ENCODE measurements at places on chromosomes 13 and 19.

- DNase-seq = peak; percentile 62
Measured at GRCh38 chr19:50679177-50680125, 30.2 kb downstream of the C19orf81 start.

GRCh38 chr19:34430738-34431625, 2.8 kb downstream of the UBA2 start:
- DNase-seq = peak; percentile 62

GRCh38 chr19:3975637-3976087, 4.8 kb upstream of the DAPK3 start:
- DNase-seq = no peak

DNA sequence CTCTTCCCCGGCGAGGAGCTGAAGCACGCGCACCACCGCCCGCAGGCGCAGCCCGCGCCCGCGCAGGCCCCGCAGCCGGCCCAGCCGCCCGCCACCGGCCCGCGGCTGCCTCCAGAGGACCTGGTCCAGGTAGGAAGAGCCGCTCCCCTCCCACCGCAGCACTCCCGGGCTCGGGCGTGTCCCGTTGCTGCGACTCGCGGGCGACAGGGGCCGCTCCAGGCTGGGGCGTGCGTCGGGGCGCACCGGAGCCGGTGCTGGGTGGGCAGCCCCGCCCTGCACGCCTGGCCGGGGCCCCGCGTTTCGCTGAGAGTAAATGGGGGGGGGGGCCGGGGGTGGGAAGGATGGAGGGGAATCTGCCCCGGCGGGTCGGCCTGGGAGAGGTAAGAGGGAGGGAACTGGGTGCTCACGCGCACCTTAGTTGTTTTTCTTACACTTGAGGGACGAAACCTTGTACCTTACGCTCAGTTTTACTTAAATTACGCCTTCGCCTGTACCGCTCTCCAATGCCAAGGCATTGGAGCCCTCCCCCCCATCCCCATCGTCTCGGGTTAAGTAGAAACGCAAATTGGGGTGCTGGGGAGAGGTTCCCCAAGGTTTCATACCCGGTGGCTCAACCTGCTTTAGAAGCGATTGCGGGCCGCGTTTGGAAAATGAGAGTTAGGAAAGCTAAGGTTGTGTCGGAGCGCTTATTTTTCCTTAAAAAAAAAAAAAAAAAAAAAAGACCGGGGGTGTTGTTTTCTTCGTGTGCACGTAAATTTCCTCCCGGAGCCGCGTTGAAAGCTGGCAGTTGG, 850 bp downstream of the KLF5 start:
- peak; percentile 55 for DNase-seq

DNA sequence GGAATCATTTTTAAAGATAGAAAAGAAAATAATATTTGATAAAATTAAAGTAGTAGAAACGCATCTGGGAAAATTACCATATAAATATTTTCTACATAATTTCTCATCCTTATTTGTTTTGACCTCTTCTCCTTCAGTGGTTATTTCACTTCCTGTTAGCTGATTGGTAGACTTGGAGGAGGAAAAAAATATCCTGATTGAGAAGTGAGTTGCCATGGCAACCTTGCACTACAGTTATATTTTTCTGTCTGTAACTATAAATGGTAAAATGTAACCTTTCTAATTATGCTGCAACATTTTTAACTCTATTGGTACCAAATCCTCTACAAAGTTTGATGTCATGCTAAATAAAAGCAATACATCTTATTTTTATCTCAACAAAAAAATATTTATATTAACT, 45.2 kb downstream of the SCEL start:
- no peak for DNase-seq

DNA sequence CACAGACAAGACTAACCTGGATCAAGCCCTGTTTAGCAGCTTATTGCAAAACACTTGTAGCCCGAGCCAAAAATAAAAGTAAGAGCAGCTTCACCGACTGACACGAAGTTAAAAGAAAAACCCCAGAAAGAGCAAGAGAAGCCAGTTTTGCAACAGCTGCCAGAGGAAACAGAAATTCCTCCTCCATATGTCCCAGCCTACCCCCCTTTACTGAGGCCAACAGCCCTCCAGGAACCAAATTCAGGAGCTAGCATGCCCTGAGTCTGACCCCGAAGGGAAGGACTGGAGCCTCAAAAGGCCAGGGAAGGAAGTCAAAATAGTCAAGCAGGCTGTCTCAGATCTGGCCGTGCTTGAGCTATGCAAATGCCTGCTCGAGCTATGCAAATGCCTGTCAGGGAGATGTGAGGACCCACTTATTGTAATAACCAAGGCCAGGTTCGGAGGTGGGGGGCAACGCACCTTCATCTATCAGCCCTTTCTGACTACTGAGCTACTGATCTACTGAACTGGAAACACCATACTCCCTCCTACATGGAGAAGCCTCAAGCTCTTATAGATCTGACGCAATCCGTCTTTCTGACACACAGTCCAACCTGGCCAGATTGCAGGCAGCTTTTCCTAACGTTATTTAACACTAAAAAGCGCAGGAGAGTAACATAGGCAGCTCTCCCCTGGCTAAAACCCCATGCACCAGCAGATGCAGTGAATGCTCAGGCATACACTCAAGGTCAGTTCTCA, 6.7 kb downstream of the SIGLEC11 start:
- DNase-seq = peak; percentile 66

- no peak for DNase-seq
Measured at GRCh38 chr19:49518033-49518432, 5.6 kb downstream of the FCGRT start.

DNA sequence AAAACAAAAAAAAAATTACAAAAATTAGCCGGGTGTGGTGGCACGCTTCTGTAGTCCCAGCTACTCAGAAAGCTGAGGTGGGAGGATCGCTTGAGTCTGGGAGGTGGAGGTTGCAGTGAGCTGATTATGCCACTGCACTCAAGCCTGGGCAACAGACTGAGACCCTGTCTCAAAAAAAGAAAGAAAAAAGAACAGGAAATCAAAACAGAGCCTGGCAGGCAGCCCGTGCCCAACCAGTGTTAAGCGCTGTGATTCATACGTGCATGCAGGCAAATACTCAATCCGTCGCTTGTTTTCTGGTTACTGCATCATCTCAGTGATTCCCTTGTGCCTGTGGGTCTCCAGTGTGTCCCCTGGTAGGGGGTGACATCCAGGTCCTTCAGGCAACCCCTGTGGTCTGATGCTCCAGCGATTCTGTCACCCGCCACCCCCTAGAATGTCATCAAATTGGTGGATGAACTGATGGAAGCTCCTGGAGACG, 18.1 kb downstream of the DDX39A start:
- peak; percentile 33 for DNase-seq

- no peak for DNase-seq
Measured at GRCh38 chr19:38730470-38730730, 13.9 kb downstream of the CAPN12 start.

DNA sequence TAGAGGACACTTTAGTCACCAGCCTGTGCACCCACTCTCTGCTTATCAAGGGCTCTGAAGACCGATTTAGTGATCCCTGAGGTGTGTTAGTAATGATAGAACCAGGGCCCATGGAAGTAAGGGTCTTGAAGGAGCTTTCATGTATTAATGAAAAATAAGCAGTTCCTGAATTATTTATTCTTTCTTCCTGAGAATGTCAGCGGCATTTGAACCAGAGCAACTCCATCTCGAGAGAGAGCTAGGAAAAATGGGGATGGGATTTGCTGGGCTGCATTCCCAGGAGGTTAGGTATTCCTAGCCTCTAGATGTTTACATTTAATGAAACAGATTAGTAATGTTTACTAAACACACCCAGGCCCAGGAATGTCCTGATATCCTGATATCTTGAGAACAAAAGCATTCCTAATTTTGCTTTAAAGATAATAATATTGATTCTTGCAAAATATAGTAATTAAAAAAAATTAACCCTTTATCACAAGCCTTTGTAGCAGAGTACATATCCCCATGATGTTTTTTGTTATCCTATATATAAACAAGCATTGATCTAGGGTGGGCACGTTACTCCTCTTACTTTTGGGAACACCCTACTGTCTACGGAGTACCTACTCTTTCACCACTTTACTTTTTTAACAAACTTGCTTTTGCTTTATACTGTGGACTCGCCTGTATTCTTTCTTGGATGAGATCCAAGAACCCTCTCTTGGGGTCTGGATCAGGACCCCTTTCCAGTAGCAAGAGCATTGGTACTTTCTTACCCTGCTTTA, 63.1 kb downstream of the COG3 start:
- peak; percentile 45 for DNase-seq

- DNase-seq = no peak
Measured at GRCh38 chr19:47123406-47123805, 7.2 kb upstream of the SAE1 start.

DNA sequence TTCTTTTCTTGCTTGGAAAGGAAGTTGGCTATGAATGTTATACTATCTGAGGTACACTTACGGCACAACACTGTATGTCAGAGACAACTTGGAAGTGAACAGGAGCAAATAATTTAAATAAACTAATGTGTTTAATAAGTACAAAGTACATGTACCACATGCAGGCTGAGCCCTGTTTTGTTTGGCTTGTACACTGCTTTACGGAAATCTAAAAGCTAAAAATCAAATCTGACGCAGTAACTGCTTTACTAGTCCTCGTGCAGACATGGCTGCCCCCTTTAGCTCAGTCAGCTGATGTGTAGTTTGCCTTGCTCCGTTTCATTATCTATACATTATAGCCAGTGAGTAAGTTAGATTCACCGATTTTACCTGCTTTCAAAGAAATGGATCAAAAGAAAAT, 36.5 kb downstream of the TDRD3 start:
- peak; percentile 3 for DNase-seq

DNA sequence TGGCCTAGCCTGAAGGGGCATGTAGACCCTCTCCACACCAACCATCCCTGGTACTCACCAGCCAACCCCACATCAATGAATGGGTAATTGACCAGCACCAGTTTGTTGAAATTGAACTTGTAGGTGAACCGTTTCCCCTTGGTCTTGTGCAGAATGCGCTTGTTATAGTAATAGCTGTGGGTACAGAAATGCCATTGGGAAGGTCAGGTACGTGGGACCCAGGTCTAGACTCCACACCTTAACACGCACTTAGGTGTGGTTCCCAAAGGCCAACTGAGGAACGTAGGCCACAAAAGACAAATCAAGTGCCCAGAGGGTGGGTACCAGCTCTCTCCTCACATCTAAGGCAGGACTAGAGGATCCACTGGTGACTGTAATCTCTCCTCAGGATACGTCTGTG, 5.2 kb downstream of the ERF start:
- no peak for DNase-seq

GRCh38 chr13:111973186-111973585, 93.8 kb upstream of the SOX1 start:
- DNase-seq = no peak

DNA sequence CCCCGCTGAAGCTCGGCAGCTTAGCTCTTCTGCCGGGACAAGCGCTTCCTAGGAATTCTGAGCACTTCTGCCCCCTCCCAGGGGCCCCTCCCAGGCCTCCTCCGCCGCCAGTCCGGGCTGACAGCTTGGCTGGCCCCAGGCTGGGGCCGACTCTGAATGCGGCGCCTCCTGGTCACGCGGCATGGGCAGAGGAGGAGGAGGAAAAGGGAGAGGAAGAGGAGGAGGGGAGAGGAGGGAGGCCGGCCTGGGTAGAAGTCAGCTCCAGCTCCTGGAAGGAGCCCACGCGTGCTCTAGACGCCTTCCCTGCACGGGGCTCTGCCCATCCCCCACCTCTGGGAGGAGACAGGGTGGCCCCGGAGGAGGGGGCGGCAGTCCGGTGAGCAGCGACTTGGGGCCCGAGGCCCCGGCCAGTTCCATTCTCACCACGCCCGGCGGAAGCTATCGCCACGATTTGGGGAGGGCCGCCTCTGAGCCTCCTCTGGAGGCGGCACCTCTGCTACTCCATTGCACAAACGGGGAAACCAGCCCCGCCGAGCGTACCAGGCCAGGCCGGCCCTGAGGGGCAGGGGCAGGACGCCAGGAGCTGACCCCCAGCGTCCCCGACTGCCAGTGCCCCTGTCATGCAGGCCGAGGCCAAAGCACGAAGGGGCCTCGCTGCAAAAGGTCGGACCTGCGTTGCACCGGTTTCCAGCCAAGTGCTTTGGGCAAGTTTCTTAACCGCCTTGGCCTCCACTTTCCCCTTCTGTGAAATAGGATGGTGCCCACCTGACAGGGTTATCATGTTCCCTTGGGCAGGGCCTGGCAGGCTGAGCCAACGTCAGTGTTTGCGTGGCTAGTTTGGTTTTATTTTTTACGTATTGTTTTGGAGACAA, 31.6 kb downstream of the CCNE1 start:
- no peak for DNase-seq

DNA sequence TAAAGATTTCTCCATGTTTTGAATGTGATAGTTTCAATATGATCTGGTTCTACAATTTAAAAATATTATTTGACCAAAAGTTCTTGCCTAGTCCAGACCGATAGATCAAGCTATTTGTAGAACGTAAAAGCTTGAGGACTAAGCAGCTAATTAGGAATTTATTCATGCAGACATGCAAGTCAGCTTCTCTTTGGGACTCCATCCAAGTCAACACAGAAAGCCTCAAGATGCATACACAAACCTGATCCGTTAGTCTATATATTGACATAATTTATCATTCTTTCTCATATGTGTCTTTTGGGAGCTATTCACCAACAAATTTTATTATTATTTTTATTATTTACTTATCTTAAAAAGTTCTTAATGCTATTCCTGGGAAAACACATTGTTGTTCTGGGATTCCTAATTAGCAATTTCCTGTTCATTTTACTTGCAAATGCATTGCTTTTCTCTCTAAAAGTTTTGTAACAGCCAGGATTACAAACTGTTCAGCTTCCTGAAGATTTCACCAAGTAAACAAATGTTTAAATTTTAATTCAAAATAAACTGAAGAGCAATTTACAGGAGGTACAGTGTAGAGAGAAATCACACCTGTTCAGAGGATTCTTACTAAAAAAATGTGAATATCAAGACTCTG, 375.3 kb downstream of the GPC5 start:
- no peak for DNase-seq

GRCh38 chr13:102965802-102966201, 100.4 kb downstream of the SLC10A2 start:
- no peak for DNase-seq

DNA sequence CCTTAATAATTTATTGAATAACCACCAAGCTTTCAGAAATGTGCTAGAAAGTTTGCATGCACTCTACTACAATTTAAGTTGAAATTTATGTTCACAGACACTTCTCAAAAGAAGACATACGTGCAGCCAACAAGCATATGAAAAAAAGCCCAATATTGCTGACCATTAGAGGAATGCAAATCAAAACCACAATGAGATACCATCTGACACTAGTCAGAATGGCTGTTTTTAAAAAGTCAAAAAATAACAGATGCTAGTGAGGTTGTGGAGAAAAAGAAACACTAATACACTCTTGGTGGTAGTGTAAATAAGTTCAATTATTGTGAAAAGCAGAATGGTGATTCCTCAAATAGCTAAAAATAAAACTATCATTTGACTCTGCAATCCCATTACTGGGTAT, 308.8 kb upstream of the PCDH9 start:
- peak; percentile 29 for DNase-seq

DNA sequence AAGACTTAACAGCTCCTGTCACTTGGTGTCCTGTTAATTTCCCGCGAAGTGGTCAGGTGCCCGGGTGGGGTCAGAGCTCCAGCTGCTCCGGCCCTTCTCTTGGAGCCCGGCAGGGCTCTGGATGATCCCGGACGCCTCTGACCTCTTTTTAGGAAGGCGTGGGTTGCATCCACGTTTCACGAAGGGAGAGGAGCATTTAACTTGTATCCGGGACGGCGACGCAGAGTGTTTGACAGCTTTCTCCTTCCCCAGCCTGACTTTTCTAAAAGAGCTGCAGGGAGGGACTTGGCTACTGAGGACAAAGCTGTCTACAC, 656 bp downstream of the ZNF155 start:
- no peak for DNase-seq

- DNase-seq = peak; percentile 57
Measured at GRCh38 chr13:48234566-48235340, 1.7 kb downstream of the ITM2B start.

- no peak for DNase-seq
Measured at GRCh38 chr13:28631801-28632200, 27.1 kb upstream of the POMP start.
